ELF-1 (cell line): ENCODE measurements at places on chromosomes 12 and 14.

DNA sequence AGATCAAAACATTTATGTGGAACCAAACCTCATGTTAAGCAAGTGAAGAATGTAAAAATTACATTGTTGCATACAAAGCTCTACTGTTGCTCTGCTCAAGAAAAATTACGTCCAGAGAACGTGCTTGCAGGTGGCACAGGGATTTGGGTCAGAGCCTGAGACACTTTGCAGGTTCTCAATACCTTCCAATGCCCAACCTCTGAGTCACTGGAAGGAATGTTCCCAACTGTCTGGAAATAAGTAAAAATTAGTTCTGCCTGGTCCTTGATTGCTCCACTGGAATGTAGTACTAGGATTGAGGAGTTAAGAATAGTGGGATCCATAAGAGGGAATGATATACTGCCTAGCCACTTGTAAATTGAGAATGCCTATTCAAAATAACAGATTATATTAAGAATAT is 2.8 kb upstream of the IFNG start:
- no peak for DNase-seq

DNA sequence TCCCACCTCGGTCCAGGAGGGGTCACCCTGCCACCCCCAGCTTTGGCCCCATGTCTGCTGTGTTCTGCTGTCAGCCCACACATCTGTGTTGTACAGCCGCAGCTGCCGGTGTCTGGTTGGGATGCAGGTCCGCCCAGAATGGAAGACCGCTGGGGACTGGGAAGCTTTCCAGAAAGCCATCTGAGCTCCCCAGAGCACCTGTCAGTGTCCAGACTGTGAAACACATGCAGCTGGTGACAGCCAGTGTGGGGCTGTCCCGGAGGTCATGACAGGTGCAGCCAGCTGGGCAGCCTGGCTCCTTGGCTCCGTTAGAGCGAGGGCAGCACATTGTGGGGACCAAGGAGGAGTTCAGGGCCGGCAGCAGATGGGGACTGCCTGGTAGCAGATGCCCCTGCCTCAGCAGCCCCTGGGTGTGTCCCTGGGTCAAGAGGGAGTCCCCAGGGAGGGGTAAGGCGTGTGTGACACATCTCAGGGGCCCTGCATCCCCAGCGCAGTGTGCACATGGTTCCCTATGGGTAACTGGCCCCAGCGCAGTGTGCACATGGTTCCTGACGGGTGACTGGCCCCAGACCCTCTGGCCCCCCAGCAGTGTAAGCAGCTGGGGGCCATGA is 16.4 kb downstream of the CEP170B start:
- DNase-seq, result no peak

GRCh38 chr12:20507056-20507455 is 138.7 kb downstream of the PDE3A start:
- DNase-seq, result no peak

GRCh38 chr12:69046363-69046762 is 113.4 kb upstream of the CPM start:
- no peak for DNase-seq

- DNase-seq, result no peak
Observed at GRCh38 chr14:92577321-92577742, 63.8 kb downstream of the RIN3 start.

- DNase-seq, result no peak
Observed at GRCh38 chr14:103395244-103395643, 10.0 kb downstream of the MARK3 start.

- no peak for DNase-seq
Observed at GRCh38 chr12:82176026-82176425, 182.2 kb downstream of the CCDC59 start.

GRCh38 chr12:4099276-4099675 is 174.3 kb upstream of the CCND2 start:
- peak; percentile 37 for DNase-seq

DNA sequence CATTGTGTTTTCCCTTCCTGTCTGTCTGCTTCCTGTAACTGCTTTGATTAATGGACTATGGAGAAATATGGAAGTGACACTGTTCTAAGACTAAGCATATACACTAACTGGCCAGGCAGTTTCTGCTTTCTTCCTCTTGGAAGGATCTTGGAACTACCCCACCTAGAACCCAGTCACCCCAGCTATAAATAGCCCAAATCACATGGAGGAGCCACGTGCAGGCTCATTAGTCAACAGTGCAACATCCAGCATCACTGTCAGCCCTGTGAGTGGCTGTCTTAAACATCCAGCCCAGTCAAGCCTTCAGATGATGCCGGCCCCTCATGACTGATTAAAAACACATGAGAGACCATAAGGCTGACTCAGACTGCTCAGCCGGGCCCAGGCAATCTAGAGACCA is 39.2 kb downstream of the BCAT1 start:
- DNase-seq, result no peak

- peak; percentile 91 for DNase-seq
Observed at GRCh38 chr12:53867216-53868012, 71.2 kb upstream of the HOXC13 start.

GRCh38 chr12:39622306-39622705 is 2.7 kb upstream of the ABCD2 start:
- DNase-seq, result no peak

DNA sequence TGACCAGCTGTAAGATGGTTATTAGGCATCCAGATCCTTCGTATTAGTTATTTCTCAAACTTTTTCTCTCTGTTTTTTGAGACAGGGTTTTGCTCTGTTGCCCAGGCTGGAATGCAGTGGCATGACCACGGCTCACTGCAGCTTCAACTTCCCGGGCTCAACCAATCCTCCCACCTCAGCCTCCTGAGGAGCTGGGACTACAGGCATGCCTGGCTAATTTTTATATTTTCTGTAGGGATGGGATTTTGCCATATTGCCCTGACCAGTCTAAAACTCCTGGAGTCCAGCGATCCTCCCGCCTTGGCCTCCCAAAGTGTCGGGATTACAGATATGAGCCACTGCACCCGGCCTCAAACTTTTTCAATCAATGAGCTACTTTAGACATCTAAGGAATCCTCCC is 33.1 kb downstream of the FZD10 start:
- no peak for DNase-seq

DNA sequence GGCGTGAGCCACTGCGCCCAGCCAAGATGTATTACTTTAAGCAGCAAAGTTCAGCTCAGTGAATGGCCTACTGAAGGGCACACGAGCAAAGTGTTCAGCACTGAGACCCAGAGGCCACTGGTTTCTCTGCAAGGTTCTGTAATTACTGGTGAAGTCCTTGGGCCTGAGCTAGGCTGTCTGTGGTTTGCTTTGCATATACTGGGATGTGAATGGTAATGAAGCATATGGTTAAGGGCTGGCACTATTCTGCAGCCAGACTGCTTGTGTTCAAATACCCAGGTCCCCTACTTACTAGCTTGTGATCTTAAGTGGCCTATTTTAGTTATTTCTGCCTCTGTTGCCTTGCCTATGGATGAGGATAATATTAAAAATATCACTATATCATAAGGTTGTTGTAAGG is 72.0 kb downstream of the LLPH start:
- DNase-seq, result no peak

DNA sequence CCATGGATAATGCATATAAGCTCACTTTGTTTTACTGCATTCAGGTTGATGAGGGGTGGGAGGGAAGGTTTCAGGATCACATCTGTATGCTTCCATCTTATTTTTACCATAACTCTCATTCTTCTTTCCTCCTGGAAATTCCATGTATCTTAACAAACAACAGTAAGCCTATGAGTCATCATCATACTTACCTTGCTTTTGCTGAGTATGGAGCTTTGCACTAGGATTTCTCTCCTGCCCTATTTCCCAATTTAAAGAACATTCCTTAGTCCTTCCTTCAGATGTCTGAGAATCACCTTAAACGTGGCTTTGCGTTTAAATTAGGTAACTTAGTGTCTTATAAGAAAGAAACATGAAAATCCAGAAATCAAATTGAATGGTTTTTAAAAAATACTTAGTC is 1.6 kb upstream of the CLEC14A start:
- no peak for DNase-seq

DNA sequence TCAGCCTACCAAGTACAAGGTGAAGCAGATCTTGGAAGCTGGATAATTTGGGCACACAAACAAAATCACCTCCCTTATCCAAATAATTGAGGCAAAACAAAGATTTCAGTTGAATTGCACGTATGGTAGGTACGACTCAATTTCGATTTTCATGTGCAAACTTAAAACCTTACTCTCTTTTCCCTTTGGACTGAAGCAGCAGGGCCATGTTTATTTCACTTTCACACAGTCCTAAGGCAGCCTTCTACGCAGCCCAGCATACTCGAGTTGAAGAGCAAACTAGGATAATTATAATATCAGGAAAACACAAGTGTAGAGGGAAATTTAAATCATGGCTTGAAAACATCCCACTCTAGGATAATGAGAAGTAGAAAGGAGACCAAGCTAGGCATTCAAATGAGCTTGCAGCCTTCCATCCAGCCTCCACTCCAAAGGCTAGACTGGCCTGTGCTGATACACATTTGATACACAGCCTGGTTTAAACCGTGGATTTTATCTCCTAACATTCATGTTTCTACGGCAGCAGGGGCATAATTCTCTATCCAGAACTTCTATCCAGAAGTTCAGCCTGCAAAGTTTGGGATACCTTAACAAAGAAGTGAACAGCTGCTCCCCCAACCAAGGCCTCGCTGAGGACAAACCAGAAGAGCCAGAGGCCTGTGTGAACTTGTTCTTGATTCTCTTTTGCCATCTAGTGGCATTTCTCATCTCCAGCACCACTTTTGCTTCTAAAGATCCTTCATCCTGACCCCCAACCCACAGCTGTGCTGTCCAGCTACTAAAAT is 2.4 kb upstream of the RNASE7 start:
- peak; percentile 77 for DNase-seq

GRCh38 chr12:5516371-5517241 is 84.7 kb downstream of the NTF3 start:
- DNase-seq, result peak; percentile 81

DNA sequence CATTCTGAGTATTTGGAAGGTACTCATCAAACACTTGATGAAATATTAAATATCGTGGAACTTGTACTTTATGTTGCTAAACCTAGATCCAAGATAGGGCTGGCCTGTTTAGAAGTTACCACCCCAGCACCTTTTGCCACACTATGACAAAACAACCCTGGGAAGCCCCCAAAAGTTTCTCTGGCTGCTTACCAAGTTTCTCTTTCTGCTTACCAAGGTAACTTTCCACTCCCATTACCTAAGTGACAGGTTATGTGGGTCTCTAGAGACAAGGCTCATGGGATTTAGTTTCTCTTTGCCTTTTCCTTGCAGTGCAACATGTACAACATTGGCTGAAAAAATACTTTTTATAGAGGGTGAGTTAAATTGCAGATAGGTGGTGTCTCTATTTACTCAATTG is 28.9 kb upstream of the PPM1A start:
- no peak for DNase-seq

GRCh38 chr12:88450136-88450535 is 130.1 kb downstream of the KITLG start:
- DNase-seq, result peak; percentile 32

DNA sequence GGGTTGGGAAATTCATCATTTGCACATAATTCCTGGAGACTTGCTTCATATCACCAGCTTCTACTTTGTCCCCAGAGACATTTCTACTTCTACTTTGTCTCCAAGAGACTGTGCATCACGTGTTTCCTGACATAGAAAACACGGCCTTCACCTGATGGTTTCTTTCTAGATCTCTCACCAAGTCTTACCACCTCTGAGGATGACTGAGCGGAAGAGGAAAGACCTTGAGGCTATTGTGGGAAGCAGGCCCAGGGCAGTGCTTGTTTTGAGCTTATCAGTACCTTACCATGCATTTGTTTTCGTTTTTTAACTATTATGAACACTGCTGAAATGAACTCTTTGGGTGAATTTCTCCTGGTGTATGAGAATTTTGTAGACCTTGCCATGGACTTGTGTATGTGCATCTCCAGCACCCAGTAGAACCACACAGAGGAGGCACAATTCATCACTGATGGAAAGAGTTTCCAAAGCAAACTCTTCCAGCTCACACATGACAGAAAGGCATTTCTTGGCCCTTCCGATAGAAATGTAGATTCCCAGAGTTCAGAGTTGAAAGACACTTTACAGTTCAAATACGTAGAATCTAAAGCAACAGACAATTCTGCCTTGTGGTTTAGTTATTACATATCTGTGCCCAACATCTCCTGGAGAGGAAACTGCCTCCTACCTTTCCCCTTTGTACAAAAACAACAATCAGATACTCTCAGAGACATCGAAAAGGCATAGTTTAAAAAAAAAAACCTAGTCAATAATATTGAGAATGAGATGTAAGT is 434.7 kb downstream of the FUT8 start:
- DNase-seq, result no peak

GRCh38 chr12:132551641-132552031 is 58.7 kb downstream of the LRCOL1 start:
- DNase-seq, result no peak

DNA sequence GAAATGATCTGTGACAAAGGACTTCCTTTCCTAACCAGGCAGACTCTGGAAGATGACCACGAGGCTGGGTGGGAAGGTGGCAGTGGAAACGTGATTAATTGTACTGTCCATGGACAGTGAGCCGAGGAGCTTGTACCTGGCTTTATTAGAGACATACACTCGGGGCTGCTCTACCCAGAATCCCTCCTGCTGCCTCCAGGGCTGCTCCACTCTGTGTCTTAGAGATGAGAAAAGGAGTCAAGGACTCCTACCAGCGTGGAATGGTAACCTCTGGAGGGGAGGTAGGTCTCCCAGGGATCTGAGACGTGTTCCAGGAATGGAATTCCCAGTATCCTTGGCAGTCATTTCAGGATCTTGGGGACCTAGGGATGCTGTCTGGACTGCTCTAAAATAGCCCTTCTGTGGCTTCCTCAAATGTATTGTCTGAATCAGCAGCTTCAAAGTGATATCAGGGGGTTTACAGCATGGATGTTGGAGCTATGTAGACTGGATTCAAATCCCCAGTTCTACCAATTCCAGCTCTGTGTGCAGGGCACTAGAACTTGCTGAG is 237.8 kb downstream of the CACNA1C start:
- no peak for DNase-seq

- DNase-seq, result no peak
Observed at GRCh38 chr12:93622485-93622884, 50.0 kb downstream of the SOCS2 start.

- no peak for DNase-seq
Observed at GRCh38 chr14:92847278-92847677, 53.2 kb downstream of the GOLGA5 start.

DNA sequence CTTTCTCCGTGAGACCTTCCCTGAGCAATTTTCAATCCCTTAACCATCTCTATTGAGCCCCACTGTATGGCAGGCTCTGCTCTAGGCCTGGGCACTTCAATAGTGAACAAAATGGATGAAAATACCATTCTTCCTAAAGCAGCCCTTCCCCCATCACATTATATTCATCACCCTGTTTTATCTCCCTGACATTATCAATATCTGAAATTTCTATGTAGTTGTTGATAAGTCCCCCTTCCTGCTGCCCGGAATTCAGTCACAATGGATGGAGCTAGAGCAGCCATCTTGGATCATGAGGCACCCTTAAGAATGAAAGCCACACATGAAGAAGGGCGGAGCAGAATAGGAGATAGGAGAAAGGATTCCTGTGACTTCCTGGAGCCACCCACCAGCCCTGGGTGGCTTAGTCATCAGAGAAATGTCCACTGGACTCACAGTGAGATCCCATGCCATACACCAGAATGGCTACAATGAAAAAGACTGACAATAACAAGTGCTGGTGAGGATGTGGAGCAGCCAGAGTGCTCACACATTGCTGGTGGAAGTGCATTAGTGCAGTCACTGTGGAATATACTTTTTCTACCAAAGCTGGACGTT is 33.9 kb downstream of the SCARB1 start:
- DNase-seq, result no peak
